ENCODE measurements at places on chromosomes 12 and 14.
A peak's percentile ranks its signal among the peaks of the same experiment; 100 is the strongest.

DNA sequence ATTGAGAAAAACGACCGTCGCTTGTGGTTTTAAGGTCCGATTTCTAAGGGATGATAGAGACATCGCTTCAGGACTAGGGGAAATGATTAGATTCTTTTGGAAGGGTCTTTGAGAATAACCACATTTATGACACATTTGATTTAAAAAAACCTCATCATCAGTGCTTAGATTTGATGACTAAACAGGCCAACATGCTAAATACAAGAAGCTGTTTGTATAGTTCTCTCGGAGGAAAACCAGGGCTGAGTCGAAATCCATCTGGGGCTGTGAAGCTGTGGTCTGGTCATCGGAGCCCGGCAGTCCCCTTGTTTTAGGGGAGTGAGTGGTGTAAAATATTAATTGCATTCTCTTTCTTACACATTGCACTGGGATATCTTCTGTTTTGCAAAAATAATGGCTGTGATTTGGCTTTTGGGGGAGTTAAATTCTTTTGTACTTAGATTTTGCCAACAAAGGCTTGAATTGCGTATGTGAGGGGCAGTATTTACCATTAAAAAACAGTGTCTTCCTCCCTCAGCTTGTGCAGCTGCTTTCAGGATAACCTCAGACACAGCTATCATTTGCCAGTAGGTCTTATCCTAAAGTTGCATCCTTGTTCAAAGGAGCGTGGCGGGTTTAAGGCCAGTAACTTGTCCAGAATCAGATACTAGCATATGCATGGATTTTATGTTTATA is 550 bp downstream of the GNG2 start:
- peak overlapping the region; percentile 89 for H3K4me3 ChIP-seq
- DNase-seq: no peak
- H3K27ac ChIP-seq: peak overlapping the region; percentile 69
- peaks cover 27% of the 10 kb centered on the region for H3K27me3 ChIP-seq
- peaks cover 34% of the 10 kb centered on the region for H3K4me1 ChIP-seq

GRCh38 chr12:109998241-109998903 is 858 bp upstream of the ANKRD13A start:
- peak overlapping the region; percentile 96 for H3K4me3 ChIP-seq
- peak overlapping the region; percentile 98 for H3K27ac ChIP-seq
- H3K27me3 ChIP-seq: no peaks in the 10 kb centered on the region

DNA sequence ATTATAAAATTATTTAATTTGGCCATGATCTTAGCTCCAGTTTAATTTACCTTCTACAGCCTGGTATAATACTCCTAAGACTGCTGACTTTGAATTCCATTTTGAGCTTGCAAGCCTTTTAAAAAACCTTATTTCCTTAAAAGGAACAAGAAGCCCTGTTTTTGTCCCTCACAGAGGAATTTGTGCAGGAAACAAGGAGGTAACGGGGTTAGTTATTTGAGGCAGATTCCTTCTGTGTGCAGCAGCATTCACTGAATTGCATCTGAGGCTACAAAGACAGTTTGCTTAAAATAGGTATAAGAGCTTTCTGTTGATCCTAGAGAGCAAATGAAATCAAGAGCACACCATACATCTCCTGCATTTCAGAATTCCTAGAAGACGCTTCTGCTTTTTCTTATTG is 403.3 kb upstream of the PRICKLE1 start:
- no peaks in the 10 kb centered on the region for H3K36me3 ChIP-seq
- no peak overlapping the region for H3K27ac ChIP-seq

- H3K36me3 ChIP-seq: no peaks in the 10 kb centered on the region
- DNase-seq: no peak
- peak overlapping the region; percentile 19 for H3K27ac ChIP-seq
- H3K4me1 ChIP-seq: peaks cover 25% of the 10 kb centered on the region
- H3K27me3 ChIP-seq: no peaks in the 10 kb centered on the region
These were observed 82.5 kb downstream of the MED13L start for GRCh38 chr12:116194935-116195431.

DNA sequence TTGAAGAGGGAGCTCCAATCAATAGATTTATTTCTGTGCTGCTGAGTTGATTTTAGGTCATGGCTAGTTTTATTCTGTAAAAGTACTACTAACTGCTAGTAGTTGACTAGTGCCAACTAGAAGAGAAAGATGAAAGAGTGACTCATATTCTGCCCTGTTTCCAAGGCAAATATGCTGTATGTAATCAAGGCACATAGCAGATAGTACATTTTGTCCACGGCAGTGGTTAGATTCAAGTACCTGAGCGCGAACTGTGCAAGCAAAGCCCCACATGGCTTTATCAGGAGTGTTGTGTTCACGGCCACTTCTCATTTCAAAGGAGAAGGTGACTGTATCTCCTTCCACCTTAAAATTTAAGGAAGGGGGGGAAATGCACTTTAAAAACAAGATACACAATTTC is 126.8 kb downstream of the TRAFD1 start:
- no peaks in the 10 kb centered on the region for H3K27me3 ChIP-seq
- H3K4me1 ChIP-seq: no peaks in the 10 kb centered on the region
- no peak for DNase-seq

DNA sequence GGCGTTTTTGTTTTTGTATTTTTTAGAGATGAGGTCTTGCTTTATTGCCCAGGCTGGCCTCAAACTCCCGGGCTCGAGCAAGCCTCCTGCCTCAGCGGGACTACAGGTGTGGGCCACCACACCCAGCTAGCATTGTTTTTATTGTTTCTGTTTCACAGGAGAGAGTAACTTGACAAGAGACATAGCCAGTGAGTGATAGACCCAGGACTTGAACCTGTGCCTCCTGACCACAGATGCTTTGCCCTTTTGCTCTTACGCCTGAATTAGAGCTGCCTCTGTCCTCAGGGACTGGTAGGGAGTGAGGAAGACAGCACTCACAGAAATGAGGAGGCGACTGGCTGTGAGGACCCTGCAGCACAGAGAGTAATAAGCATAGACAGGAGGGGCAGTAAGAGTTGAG is 2.3 kb downstream of the EVL start:
- peaks cover 14% of the 10 kb centered on the region for H3K36me3 ChIP-seq
- H3K4me3 ChIP-seq: no peak overlapping the region
- no peak for DNase-seq
- no peaks in the 10 kb centered on the region for H3K27me3 ChIP-seq

GRCh38 chr12:105814283-105814682 is 324.5 kb downstream of the NUAK1 start:
- no peaks in the 10 kb centered on the region for H3K36me3 ChIP-seq
- no peak overlapping the region for H3K27ac ChIP-seq
- peaks cover 10% of the 10 kb centered on the region for H3K4me1 ChIP-seq

DNA sequence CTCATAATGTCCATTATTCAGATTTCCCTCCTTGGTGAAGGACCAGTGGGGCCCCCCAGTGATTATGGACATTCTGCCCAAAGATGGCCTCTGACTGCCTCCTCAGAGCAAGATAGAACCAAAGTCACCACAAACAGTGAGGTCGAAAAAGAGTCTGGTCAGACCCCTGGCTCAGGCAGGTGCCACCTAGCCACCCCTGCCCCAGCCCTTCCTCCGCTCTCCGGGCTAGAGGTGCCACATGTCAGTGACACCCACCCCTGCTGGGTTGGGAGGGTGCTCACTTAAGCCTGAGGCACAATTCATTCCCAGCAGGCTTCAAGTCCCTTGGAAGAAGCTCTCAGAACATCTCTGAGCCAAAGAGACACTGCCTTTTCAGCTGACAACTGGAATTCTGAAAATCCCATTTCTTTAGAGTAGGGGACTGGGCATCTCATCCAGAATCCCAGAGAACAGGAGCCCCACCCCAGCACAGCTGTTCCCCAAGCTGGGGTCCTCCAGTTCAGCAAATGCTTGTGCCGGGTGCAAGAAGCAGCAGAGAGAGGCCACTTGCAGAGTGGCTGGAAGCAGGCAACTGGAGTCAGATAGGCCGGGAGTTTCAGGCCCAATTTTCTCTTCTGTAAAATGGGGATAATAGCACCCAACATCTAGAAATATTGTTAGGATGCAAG is 50.3 kb downstream of the ISCA2 start:
- no peak for DNase-seq
- no peak overlapping the region for H3K27ac ChIP-seq
- H3K36me3 ChIP-seq: no peaks in the 10 kb centered on the region
- H3K4me1 ChIP-seq: peaks cover 8% of the 10 kb centered on the region
- H3K4me3 ChIP-seq: no peak overlapping the region

GRCh38 chr12:110373425-110373824 is 30.1 kb downstream of the ANAPC7 start:
- H3K27ac ChIP-seq: peak overlapping the region; percentile 13
- peaks cover 21% of the 10 kb centered on the region for H3K36me3 ChIP-seq
- H3K4me3 ChIP-seq: no peak overlapping the region

DNA sequence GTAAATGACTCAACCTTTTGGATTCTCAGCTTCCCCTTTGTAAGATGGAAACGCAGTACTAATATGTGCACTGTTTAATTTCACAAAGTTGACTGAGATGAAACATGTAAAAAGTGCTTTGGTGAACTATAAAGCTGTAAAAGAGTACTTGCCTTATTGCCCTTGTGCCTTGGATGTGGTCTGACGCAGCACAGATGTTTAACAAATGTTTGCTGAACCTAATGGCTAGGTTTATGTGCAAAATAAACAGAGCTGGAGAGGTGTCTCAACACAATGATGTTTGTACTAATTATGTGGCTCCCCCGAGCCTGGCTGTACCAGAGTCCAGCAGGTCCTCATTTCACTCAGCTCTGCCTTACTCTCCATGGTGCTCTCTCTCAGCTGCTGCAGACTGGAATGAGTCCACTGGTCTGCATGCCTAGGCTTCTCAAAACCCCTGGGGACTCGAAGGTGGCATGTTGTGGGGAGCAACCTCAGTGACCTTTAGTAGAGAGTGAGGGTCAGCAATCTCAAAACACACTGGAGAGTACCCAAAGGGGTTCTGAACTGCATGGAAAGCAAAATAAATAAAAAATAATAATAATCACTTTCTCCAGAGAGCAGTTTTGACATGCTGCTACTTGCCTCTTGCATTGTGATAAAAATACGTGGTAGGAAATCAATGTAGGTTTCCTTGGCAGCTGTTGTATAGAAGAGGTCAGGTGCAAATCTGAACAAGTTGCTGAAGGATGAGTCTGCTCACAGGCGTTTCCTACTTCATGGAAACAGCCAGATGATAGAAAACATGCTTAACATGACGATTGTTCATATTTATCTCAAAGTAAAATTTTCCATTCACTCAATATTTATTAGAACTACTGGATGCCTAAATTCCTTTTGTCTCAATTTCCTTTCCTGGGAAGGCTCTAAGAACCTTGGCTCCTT is 8.5 kb upstream of the AMIGO2 start:
- H3K36me3 ChIP-seq: no peaks in the 10 kb centered on the region
- no peak for DNase-seq
- no peaks in the 10 kb centered on the region for H3K27me3 ChIP-seq
- H3K4me3 ChIP-seq: no peak overlapping the region
- H3K27ac ChIP-seq: no peak overlapping the region

DNA sequence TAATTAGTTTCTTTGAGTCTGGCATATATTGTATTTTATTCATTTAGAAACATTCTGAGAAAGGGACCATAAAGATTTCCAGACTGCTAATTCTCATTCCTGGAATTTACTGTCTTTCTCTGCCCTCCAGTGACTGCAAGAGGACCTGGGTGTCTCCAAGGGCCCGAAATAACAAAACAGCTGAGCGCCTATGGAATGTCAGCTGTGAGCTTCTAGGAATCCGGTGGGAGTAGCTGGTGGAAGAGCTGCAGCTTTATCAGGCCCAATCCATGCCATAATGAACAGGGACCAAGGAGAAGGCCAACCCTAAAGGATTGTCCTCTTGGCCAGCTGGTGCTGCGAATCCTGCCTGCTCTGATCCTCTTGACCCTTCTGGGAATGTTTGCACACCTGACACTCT is 31.9 kb downstream of the RDH12 start:
- DNase-seq: no peak
- H3K36me3 ChIP-seq: no peaks in the 10 kb centered on the region
- peaks cover 7% of the 10 kb centered on the region for H3K4me1 ChIP-seq
- H3K27me3 ChIP-seq: peaks cover 9% of the 10 kb centered on the region
- H3K4me3 ChIP-seq: no peak overlapping the region
- H3K27ac ChIP-seq: no peak overlapping the region

GRCh38 chr12:103791350-103791920 is 49.6 kb downstream of the NT5DC3 start:
- H3K27ac ChIP-seq: no peak overlapping the region
- H3K4me1 ChIP-seq: peaks cover 5% of the 10 kb centered on the region
- peaks cover 20% of the 10 kb centered on the region for H3K36me3 ChIP-seq
- DNase-seq: no peak
- H3K27me3 ChIP-seq: no peaks in the 10 kb centered on the region

DNA sequence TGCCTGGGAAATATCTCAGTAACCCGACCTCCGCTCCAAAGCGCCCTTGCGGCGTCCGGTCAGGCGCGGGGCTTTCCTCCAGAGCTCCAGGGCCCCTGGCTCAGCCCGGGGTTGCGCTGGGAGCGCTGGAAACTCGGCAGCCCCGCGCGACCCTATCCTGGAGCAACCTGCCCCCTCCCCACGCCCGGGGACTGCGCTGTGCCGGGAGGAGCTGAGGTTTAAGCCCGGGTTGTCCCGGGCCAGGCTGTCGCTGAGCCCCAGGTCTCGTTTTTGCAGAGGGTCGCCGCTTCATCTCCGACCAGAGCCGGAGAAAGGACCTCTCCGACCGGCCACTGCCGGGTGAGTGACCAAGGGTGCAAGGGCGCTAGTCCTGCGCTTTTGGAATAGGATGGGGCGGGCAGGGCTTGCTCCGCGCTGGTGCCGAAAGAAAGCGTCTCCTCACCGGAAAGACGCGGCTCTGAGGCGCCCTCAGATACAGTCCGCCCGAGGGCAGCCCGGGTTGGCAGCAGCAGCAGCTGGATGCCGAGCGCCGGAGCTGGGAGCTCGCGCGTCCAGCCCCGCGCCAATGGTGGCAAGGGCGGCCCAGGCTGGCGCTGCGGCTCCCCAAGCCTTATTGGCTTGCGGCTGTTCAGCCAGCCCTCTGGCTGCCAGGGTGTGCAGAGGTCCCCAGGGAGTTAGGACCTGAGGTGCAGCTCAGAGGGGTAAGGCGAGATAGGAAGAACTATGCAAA is 1.5 kb downstream of the SPX start:
- peaks cover 72% of the 10 kb centered on the region for H3K27me3 ChIP-seq
- peak; percentile 74 for DNase-seq
- peak overlapping the region; percentile 84 for H3K4me3 ChIP-seq
- no peak overlapping the region for H3K27ac ChIP-seq
- peaks cover 3% of the 10 kb centered on the region for H3K4me1 ChIP-seq

- no peak overlapping the region for H3K27ac ChIP-seq
- no peak for DNase-seq
- peaks cover 33% of the 10 kb centered on the region for H3K27me3 ChIP-seq
- no peak overlapping the region for H3K4me3 ChIP-seq
- H3K36me3 ChIP-seq: no peaks in the 10 kb centered on the region
These were observed 45.4 kb downstream of the SLC8A3 start for GRCh38 chr14:70143306-70143705.

GRCh38 chr12:14958361-14959125 is 2.9 kb downstream of the ARHGDIB start:
- peaks cover 4% of the 10 kb centered on the region for H3K27me3 ChIP-seq
- H3K4me3 ChIP-seq: no peak overlapping the region
- DNase-seq: no peak
- no peaks in the 10 kb centered on the region for H3K36me3 ChIP-seq
- H3K27ac ChIP-seq: no peak overlapping the region

- no peaks in the 10 kb centered on the region for H3K27me3 ChIP-seq
- H3K36me3 ChIP-seq: no peaks in the 10 kb centered on the region
- no peak overlapping the region for H3K4me3 ChIP-seq
- no peak overlapping the region for H3K27ac ChIP-seq
These were observed 21.0 kb downstream of the PTPN11 start for GRCh38 chr12:112439769-112440168.

GRCh38 chr12:54014377-54015017 is 5.7 kb downstream of the HOXC8 start:
- peak overlapping the region; percentile 62 for H3K4me3 ChIP-seq
- no peaks in the 10 kb centered on the region for H3K36me3 ChIP-seq
- H3K27ac ChIP-seq: no peak overlapping the region
- peaks cover 18% of the 10 kb centered on the region for H3K4me1 ChIP-seq
- DNase-seq: no peak
